ENCODE measurements at places on chromosomes 6 and 20.

- DNase-seq, result no peak
These were observed 76.7 kb downstream of the PSMB1 start for GRCh38 chr6:170476360-170476759.

- DNase-seq, result no peak
These were observed 7.4 kb downstream of the POU3F2 start for GRCh38 chr6:98841621-98842341.

DNA sequence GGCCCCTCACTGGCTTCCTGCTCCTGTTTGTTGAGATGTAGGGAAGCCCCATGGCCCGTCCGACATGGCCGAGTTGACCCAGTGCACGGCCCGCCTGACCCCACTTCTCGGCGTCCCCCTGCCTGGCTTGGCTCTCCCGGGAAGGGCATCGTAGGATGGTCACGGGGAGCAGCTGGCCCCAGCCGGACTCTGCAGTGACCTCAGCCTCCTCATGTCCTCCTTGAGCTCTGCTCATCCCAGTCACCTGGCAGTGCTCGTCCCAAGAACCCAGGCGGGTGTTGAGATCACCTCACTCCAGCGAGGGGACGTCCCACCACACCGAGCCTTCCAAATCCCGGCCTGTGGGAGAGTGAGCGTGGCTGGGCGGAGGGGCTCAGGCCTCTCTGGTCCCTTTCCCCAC lies 15.7 kb downstream of the SLCO4A1 start:
- no peak for DNase-seq

GRCh38 chr6:125816828-125817280 lies 26.1 kb downstream of the NCOA7 start:
- no peak for DNase-seq

- no peak for DNase-seq
These were observed 12.1 kb upstream of the PAX1 start for GRCh38 chr20:21693322-21693721.

GRCh38 chr20:57678340-57678739 lies 31.5 kb downstream of the PMEPA1 start:
- no peak for DNase-seq

GRCh38 chr6:159805440-159806020 lies 5.5 kb downstream of the PNLDC1 start:
- DNase-seq, result no peak

DNA sequence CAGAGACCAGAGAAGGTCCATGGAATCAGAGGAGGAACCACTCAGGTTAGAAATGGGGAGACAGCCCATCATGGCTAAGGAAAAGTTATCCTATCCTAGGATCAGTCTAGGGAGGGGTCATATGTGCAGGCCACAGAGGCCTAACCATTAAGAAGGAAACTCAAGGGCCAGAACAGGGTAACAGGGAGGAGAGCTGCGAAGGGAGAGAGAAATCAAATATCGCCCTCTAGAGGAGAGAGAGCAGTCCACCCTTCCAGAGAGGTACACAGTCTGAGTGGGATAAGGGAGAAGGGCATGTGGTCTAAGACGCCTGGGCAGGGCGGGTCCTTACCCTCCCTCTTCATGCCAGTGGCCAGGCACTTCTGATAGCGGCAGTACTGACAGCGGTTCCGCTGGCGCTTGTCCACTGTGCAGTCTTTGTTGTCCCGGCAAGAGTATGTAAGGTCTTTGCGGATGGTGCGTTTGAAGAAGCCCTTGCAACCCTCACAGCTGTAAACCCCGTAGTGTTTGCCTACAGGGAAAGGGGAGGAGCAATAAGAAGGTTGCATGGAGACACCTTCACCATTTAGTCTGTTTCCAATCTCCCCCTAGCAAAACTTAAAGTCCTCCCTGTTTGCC lies 2.9 kb downstream of the RXRB start:
- DNase-seq, result no peak
